CD4-positive, alpha-beta T cell treated with Interleukin-12 subunit alpha and Interleukin-12 subunit beta, for 1 hour (primary cell): ENCODE measurements at places on chromosomes 3 and 15.

DNA sequence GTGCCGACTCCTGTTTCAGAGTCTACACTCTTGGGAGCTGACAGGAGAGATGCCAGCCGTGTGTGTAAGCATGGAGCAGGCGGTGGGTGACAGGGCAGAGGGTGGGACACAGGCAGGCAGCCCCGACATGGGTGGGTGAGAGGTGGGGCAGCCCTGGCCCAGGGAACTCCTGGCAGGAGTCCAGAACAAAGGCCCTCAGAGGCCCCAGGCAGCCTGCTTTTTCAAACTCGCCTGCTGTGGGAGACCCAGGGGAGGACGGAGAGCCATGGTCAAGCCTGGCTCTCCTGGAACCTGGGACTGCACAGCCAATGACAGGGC is 29.3 kb upstream of the SLC41A3 start:
- DNase-seq: no peak

GRCh38 chr3:158434412-158435038 is 136.5 kb upstream of the MLF1 start:
- peak; percentile 44 for DNase-seq

- no peak for DNase-seq
Observed at GRCh38 chr15:82856397-82857170, 47.2 kb downstream of the WHAMM start.

- DNase-seq: peak; percentile 17
Observed at GRCh38 chr3:172550347-172550943, 27.2 kb upstream of the TNFSF10 start.

- no peak for DNase-seq
Observed at GRCh38 chr15:69439623-69440022, 13.0 kb upstream of the RPLP1 start.

- DNase-seq: no peak
Observed at GRCh38 chr3:181917027-181917426, 205.3 kb downstream of the SOX2 start.

- no peak for DNase-seq
Observed at GRCh38 chr3:179486806-179487205, 35.5 kb upstream of the GNB4 start.

GRCh38 chr3:24373198-24373959 is 121.3 kb downstream of the THRB start:
- no peak for DNase-seq

DNA sequence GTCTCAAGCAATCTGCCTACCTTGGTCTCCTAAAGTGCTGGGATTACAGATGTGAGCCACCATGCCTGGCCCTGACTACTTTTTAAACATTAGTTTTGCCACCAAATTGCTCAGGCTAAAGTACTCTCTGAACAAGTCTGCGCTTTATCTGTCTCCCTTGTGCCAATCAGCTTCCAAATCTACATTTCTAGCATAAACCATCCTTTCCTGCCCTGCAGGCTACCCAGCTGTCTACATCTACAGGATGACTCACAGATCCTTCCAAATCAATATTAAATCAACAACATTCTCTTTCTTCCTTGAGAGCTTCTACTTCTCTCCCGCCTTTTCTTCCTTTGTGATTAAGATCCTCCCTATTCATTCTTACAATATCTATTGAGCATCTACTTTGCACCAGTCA is 16.0 kb upstream of the ATOSA start:
- no peak for DNase-seq

DNA sequence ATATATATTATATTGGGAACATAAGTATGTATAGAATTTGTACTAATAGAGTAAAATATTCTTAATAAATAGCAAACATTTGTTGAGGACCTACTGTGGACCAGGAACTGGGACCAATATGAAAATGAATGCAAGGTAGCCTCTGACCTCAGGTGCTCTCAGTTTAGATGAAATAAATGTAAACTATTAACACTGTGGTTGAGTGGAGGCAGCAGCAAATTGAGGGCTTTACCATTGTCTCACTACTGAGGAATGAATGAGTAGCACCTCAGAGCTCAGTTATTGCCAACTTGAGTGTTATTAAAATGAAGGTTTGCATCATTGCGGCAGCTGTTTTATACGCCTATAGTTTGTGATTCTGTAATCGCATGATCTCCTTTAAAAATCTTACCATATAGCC is 90.9 kb upstream of the CGNL1 start:
- no peak for DNase-seq

DNA sequence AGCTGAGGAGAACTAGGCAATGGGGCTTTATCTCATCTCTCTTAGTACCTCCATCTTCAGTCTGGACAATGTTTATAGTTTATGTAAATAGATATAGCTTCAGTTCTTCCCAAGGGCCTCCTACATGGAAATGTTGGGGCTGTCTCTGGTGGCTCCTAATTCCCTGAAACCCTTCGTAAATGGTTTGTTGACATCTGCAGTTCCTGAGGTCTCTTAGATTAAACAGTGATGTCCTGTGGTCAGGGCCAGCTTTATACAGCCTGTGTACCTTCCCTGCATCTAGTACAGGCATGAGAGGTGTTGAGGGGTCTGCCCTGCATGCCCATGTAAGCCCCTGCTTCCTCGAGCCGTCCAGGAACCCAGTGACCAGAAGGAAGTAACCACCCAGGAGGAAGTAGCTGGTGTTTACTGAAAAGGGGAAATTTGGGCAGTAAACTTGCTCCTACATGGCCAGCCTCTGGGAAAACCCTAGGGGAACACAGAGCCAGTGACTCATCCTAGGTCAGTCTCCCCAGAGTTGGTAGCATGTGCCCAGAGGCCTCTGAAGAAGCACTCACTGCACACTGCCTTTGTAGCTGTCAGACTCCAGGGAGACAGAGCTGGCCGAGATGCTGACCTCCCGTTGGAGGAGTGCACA is 4.7 kb upstream of the TBC1D2B start:
- no peak for DNase-seq

DNA sequence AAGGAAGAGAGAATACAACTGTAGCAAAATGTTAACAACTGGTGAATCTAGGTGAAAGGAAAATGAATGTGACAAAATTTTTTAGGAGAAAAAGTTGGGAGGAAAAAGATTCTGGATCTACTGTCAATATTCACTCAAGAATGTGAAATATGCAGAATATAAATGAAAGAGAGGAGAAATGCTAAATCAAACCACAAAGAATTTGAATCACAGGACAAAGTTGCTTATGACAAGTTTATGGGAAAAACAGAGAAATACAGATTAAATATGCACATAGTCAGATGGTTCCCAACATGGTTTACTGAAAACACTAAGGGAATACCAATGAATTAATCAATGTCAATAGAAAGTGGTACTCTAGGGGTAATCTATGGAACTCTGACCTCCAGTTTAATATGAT is 27.6 kb downstream of the C3orf33 start:
- no peak for DNase-seq

GRCh38 chr3:95228416-95228815 is 1165.6 kb downstream of the NSUN3 start:
- no peak for DNase-seq

DNA sequence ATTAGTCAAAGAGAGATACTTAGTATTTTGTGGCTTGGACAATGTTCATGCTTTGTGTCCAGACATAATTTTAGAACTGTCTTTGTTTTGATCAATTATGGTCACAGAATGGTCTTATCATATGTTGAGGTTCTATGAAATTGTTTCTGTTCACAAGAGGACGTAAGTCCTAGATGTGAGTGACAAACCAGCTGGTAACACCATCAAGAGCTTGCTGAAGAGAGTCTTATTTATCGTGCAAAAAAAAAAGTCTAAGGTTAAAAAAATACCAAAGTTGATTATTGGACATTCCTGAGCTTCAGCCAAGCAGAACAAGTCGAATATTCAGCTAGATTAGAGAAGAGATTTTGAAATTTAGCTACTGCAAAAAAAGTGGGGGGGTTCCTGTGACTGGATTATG is 495.9 kb upstream of the NAALADL2 start:
- no peak for DNase-seq

DNA sequence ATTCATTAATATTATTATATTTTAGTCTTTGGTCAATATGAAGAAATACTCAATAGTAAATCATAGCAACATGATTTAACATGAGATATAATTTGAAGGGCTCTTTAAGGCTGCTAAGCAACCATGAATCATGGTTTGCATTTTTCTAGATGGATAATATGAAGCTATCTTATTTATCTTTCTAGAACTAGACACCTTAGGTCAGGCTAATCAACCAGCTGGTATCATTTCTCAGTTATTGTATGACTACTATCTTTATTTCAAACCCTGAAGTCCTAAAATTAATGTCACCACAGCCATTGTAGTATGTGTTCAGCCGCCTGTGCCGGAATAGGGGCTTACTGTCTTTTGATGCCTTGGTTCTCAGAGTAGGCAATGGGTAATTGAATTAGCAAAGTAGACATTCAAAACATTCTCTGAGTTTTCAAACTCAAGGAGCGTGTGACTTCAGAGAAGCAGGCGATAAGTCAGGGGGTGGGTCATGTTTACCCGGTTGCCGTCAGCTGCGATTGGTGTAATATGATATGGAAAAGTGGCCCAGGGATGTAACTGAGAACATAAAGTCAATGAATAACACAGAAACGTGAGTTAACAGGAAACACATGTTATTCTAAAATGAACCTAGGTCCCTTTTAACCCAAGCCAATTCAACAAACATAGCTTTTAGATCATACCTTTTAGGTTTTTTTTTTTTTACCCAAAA is 93.4 kb upstream of the CTDSPL start:
- DNase-seq: no peak

GRCh38 chr3:162166543-162166942 is 669.9 kb downstream of the OTOL1 start:
- DNase-seq: no peak

DNA sequence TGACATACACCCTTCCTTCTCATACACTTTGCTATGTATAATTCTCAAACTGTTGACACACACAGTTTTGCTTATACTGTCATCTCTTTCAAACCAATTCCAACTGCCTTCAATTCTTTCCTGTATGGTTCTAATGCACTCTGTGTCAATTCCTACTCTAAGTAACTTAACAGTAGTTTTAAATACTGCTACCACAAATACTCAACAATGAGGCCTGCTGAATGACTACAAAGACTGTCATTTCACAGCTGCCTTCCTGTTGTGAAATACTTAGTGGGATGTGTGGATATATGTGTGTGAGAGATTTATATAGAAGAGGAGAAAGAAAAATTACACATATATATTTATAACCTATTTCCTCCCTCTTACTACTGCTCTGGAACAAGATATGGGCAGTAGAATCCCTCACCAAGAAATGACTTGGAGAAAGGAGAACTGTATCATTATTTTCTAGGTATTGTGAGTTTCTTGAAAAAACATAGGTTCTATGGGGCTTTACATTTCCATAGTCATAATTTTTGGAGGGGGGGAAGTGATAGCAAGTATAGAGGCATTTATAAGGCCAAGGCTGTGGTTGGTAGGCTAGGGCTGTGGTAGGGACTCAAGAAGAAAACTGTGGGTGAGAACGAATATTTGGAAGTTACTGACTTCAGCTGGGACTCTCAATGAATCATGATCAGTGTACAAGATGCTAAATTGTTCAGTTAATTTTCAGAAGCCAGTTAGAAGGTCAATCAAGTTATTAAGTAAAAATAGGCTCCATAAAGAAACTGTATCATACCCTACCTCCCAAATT is 88.7 kb downstream of the ANKRD28 start:
- DNase-seq: no peak

GRCh38 chr3:150035301-150035779 is 64.6 kb upstream of the PFN2 start:
- no peak for DNase-seq
